ENCODE measurements at places on chromosomes 4 and X.

DNA sequence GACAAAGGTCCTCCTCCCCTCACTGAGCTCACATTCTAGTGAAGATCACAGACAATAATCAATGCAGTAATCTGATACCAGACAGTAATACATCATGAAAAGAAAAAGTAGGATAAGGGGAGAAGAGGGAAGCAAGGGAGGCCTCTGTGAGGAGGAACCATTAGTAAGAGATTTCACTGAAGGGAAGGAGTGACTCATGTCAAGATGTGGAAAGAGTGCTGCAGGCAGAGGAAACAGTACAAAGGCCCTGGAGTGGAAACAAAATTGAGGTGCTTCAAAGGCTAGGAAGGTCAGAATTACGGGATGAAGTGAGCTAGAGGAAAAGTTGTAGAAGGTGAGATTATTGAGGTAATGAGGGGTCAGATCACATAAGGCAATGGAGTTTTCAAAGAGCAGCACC lies 38.1 kb downstream of the LAMTOR3 start:
- DNase-seq, result no peak

DNA sequence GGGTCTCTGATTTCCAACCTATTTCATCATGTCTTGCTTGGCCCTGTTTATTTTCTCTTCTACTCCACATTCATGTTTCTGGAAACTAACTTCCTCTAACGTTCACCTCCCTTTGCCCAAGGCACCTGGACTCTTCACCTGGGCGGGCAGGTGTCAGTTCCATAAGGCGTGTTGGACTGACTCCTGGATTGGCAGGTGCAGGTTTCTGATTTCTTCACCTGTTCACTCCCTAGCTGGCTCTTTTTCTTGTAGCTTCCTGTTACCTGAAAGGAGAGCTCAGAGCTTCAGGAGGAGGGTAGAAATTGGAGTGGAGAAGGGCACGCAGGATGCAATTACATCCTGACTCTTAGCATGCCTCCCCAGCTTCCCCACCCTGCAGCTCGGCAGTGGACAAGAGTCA lies 350.8 kb upstream of the KLF3 start:
- DNase-seq, result no peak

GRCh38 chr4:37246891-37247290 lies 2.3 kb downstream of the NWD2 start:
- no peak for DNase-seq

- DNase-seq, result no peak
These were observed 703 bp upstream of the FTSJ1 start for GRCh38 chrX:48475296-48475695.

GRCh38 chrX:144681501-144681900 lies 565.8 kb upstream of the SPANXN1 start:
- no peak for DNase-seq

DNA sequence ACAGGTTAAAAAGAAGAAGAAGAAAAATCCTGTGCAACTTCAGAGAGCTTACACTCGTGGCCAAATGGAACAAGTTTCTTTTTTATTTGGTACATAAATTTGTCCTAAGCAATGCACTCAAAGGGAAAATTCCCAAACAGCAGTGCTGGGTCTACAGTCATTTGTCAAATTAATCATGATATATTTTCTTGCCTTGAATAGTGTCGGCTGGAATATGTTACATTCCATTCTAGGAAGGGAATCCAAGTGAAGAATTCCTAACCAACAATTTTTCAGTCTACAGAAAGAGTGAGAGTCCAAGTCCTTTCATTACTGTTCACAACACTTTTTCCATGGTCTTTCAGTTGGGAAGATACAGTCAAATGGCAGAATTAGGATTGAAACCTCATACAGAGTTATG lies 63.9 kb downstream of the HAND2 start:
- DNase-seq, result no peak
